Fibroblast of upper back skin (primary cell): ENCODE measurements at places on chromosomes 7 and 10.
A peak's percentile ranks its signal among the peaks of the same experiment; 100 is the strongest.

DNA sequence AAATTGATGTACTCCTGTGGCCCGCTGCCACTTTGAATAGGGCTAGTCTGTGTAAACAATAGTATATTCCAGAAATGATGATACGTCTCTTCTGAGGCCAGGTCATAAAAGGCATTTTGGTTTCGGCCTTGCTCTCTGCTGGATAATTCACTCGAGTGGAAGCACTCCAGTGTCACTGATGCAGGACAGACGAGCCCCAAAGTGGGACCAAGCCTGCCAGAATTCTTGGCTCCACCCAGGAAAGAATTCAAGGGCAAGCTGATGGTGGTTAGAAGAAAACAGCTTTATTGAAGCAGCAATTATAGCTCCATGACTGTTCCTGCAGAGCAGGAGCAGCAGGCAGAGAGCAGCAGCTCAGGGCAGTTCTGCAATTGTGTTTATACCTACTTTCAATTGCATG, 717.6 kb downstream of the GRM8 start:
- DNase-seq: no peak

DNA sequence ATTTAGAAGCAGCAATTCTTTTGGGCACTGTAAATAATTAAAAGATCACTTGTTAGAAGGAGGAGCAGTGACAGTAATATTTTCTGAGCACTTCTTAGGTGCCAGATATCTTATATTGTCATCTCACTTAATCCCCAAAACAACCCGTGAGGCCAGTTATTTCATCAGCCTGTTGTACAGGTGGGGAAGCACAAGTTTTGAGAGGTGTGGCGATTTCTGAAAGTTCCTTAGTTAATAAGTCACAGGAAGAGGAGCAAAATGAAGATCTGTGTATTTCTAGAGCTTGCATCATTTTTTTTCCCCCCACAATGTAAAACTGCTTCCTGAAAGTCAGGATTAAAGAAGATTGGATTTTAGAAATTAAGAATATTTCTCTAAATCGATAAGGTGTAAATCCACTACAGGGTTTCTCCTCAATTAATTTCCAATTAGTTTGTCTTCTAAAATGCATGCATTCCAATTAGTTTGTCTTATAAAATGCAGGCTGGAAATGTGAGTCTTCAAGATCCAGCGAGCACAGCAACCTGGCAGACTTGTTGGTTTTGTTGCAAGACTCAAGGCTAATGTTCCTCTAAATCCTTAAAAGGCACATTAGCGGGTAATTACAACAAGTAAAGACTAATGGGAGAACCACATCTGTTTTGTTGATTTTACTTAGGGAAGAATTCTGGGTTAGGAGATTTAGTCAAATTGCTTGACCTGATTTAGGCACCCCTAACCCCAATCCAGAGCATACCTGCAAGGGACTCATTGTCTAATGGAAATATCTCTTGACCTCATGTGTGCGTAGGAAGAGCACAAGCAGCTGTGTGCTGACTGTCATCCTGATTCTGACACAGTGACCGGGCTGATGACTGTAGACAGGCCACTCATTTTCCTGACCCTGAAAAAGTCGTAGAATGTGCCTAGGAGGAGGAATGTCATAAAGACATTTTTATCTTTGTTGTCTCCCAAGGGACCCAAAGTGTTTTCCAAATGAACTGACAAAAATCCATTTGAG, 272.0 kb downstream of the BAMBI start:
- DNase-seq: peak; percentile 62

DNA sequence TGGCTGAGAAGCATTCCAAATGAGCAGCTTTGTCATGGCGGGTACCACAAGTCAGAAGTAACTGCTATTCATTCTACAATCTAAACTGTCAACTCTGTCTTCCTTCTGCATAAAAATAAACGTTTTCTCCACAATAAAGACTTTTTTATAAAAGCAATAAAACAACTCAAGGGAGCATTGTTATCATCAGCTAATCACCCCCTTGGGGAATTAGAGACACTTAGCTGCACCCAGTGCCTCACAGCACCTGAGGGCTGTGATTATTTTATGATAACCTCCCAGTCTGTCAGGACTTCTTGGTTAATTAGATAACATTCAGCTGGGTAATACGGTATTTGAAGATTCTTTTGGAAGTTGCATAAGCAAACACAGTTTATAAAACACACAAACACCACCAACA, 155.6 kb downstream of the PPP1R3A start:
- DNase-seq: no peak

DNA sequence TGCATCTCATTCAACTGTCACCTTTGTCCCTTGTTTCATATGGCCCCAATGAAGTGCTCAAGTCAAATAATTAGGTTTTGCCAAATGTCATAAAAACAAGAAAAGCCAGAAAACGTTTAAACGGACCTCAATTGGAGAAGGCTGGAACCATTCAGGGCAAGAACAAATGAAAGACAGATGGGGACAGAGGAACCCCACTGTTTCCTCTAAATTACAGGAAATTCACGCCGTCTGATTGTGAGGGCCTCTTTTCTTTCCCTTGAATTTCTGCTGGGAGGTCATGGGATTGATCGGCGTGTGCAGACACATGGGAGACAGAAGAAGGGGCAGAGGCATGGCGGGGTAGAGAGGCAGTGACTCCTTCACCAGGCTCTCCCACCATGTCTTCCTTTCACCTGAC, 656.4 kb downstream of the KCNMA1 start:
- DNase-seq: no peak

DNA sequence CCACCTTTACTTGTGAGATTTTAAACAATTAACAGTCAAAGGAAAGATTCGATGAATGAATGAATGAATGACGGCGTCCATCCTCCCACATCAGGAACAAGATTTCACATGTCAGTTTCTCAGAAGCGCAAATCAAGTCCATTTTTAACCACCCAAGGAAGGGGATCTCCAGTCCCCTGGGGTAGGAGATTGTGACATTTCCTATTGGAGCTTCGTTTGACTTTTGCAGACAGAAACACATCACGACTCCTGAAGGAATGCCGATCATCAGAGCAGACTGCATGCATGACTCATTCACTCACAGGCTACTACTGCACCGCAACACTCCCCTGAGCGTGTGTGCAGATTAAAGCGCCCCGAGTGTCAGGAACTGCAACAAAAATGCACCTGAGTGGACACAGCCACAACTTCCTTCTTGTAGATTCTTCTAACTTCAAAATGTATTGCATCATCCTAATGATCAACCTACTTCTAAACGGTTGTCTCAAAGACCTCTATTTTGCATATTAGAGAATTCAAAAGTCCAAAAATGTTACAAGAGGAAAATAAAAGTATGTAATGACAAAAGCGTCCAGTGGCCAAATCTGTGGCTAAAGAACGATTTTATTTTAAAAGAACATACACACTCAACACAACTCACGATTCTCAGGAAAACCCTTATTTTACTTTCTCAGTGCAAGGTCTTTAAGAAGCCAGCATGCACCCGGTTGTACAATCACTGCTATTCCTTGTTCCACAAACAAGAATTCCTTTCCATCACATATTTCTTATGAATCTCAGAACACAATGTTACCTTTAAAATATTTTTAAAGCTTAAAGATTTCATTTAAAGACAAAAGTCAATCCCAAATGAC, 172.6 kb downstream of the FAM107B start:
- DNase-seq: peak; percentile 81

- DNase-seq: no peak
Observed at GRCh38 chr10:18664841-18665478, 5.7 kb downstream of the ARL5B start.

DNA sequence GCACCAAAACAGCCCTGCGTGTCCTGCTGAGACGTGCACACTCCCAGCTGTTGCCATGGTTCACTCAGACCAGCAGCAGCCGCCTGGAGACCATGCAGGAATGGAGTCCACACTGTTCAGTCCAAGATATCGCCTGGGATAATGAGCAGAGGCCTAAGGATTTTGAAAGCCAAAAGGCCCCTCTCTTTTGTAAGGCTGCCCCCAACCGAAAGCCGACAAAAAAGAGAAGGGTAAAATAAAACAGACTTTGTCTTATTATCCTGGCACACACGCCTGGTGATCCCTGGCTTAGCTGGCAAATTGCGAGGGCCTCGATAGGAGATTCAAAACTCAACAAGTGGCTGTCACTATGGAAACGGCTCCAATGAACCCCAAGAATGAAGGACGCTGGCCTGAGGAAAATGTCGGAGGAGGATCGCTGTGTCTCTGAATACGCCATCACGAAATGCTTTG, 263.6 kb downstream of the SKIDA1 start:
- no peak for DNase-seq

DNA sequence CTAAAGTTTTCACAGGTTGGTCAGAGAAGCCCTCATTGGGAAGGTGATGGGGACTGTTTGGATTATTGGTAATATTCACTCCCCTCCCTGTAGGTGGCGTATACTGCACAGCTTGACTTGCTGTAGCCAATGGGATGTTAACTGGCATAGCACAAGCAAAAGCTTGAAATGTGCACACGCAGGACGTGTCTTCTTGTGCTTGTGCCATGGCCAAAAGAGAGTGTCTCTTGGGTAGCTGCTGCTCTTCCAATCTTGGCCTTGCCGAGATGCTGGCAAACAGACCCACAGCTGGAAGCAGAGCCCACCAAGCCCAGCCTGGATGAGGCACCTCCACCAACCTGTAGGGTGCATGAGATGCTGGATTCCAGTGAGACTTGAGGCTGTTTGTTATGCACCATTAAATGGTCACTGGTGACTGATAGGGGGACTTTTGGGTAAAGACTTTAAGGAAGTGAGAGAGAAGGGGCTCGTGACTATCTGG, 266.0 kb downstream of the GRID1 start:
- peak; percentile 21 for DNase-seq

DNA sequence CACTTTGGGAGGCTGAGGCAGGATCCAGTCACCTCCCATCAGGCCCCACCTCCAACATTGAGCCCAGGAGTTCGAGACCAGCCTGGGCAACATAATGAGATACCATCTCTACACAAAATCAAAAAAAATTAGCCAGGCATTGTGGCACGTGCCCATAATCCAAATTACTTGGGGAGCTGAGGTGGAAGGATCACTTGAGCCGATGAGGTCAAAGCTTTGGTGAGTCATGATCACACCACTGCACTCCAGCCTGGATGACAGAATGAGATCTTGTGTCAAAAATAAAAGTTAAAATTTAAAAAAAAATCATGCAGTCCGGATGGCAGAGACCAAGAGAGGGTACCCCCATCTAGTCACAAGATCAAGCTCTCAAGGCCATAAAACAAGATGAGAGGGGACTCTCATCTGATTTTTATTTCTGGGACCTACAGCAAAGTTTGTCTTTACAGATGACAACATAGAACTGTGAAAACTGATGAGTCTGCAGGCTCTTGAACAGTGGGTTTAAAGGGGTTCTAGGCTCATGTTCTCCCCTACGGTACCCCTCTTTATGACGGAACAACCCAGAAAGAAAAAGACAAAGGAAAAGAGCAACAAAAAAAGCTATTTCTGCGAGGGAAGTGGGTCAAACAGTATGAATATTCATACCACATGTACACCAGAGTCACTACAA, 28.9 kb upstream of the CREB3L2 start:
- no peak for DNase-seq

- no peak for DNase-seq
Observed at GRCh38 chr10:106714734-106715555, 449.6 kb downstream of the SORCS1 start.

DNA sequence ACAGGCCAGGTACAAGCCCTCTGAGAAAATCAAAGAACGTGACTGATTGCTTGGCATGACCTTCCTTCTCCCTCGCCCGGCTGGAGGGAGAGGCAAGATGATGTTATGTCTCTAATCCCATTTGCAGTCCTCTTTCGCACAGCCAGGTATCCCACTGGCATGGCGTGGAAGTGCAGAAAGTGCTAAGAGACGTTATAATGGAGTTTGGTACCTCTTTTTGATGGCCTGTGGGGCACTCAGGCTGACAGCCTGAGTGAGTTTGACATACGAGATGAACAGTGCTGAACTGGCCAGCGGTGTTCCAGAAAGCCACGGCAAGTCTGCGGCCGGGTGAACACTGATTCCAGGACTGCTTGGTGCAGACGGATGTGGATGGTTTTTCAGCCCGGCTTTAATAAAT, 241.6 kb downstream of the RAB11FIP2 start:
- DNase-seq: no peak

DNA sequence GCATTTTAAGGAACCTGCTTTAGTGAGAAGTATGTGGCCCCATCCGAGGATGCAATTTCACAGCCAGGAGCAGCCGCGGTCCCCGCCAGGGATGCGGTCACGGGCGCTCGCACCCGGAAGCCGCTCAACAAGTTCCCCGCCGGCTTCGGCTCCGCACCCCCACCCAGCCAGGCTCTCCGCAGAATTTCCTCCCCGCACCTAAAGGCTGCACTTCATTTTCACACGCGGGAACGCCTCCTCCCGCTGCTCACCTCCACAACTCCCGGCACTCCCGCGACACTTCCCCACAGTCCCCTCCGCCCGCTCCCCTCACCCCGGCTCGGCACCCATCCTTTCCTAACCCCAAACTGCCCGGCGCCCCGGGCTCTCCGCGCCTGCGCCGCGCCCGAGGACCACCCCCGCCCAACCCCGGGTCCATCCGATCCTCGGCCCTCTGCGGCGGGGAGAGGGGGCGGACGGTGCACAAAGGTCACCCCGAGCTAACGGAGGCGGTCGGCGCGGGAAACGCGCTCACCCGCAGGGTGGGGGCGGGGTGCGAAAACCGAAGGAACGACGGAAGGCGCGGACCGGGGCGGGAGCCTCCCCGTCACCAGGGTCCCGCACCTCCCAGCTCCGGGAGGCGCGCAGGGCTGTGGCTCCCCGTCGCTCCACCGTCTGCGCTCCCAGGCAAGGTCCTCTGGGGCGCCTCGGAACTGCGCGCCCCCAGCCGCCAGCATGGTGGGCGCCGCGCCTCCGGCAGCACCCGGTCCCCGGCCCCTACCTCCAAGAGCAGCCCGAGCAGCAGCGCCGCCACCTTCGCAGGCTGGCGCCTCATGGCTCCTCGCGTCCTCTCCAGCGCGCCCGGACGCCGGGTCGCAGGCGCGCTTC, 558 bp downstream of the VOPP1 start:
- DNase-seq: peak; percentile 51

GRCh38 chr7:156827587-156828203, 65.3 kb downstream of the LMBR1 start:
- DNase-seq: peak; percentile 5

DNA sequence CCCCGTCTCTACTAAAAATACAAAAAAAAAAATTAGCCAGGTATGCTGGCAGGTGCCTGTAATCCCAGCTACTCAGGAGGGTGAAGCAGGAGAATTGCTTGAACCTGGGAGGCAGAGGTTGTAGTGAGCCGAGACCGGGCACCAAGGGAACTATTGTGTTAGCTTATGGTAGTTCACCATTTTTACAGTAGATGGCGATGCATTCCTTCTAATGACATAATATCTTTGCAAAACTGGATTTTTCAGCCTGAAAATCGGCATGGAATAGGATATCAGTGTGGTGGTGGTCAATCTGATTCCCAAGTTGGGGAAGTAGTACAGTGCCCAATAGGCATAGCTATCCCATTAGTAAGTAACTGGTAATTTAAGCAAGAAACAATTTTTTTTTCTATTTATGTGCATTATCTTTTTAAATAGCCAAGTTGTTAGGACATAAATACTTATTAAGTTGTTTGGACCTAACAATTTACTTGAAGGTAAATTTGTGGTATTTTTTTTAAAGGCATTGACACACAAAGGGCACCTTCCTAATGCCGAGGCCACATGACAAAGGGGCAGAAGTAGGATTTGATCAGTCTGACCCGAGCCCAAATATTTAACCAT, 17.6 kb upstream of the IMPDH1 start:
- peak; percentile 66 for DNase-seq
